ENCODE measurements at places on chromosomes 3 and 15.

DNA sequence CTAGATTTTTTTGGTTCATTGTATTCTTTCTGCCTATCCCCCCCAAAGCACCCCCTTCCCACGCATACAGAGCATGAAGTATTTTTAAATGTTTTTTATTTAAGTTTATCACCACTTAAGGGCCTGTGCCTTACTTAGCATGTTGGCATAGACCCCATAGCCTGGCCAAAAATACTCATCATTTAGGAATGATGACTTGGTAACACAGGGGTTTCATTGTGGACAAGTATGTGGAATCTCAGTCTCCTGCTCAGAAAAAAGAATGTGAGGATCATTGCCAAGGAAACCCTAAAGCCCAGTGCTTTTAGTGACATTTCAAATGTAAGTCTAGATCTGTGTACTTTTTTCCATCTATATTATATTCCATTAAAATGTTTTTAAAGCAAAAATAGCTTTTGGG lies 146.3 kb downstream of the ALCAM start:
- DNase-seq = no peak

DNA sequence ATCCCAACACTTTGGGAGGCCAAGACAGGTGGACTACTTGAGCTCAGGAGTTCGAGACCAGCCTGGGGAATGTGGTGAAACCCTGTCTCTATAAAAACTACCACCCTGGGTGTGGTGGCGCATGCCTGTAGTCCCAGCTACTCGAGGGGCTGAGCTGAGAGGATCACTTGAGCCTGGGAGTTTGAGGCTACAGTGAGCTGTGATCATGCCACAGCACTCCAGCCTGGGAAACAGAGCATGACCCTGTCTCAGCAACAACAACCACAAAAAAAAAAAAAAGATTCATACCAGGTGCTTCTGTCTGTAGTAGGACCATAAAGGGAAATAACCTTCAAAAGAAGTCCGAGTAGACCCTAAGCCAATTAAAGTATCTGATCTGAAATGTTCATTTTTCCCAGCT lies 94.5 kb downstream of the SERPINI1 start:
- DNase-seq = no peak

DNA sequence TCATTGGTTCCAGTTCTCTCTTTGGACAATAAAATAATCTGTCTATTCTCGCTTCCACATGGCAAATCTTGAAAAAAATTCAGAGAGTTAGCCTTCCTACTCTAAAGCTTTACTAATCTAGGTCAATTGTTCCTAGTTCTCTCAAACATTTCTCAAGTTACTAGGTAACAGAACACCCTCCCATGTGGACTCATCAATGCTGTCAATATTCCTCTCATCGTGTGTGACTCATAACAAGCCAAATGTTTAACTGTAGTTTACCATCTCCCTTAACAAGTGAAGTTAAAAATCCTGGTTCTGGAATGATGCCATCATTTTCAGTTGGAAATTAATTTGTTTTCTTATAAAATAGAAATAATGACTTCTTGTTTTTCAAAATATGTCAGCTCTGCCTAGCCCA lies 438.6 kb downstream of the ROBO1 start:
- no peak for DNase-seq

- no peak for DNase-seq
Measured at GRCh38 chr15:43977072-43977884, 150.5 kb downstream of the WDR76 start.

- no peak for DNase-seq
Measured at GRCh38 chr3:98519351-98519750, 3.4 kb downstream of the CLDND1 start.

GRCh38 chr3:157311633-157312375 lies 124.8 kb upstream of the PTX3 start:
- DNase-seq = no peak

DNA sequence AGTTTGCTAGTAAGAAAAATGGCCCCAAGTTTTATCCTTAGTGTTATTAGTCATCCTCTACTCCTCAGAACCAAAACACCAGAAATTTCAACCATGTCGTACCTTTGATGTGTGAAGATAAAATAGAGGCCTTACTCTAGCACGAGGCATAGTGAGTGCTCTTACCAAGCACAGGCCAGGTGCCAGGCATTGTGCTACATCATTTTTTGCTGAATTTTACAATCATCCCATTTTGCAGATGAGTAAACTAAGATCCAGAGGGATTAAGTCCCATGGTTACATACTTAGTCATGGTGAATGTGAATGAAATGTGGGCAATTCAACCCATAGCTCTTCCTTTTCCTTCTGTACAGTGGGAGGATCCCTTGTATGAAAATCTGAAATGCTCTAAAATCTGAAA lies 15.2 kb downstream of the LMCD1 start:
- DNase-seq = no peak

DNA sequence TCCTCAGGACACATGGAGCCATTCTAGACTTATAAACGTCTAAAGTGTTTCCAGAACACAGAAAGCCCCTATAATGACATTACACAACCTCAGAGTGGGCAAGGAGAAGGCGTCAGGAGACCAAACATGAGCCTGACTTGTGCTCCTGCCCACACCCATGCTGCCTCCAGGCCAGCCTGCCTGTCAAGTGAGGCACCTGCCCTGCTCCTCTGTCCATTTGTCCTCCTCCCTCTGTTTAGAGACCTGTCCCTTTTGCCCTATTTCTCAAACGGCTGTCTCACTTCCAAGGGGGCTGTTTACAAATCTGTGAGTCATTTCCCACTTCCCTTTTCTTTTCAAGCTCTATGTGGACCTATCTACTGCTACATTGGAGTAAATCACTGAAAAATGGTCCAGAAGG lies 21.0 kb downstream of the ZDHHC3 start:
- no peak for DNase-seq

GRCh38 chr3:108401836-108402235 lies 105.5 kb downstream of the HHLA2 start:
- no peak for DNase-seq

DNA sequence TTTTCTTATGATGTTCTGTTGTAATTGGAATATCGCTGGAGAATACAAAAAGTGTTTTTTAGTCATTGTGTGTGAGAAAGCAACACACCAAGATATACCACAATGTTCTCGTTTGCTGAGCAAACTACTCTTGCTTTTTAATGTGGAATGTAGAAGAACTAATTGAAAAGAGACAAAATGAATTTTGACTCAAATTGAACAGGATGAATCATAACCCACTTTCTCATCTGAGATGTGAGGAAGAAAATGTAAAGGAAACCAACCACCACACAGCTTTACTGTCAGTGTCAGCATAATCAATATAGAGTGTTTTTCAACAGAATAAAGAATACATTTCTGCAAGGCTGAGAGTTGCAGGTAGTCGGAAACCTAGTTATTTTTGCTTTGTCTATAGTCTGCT lies 448.8 kb upstream of the TPRG1 start:
- DNase-seq = no peak

DNA sequence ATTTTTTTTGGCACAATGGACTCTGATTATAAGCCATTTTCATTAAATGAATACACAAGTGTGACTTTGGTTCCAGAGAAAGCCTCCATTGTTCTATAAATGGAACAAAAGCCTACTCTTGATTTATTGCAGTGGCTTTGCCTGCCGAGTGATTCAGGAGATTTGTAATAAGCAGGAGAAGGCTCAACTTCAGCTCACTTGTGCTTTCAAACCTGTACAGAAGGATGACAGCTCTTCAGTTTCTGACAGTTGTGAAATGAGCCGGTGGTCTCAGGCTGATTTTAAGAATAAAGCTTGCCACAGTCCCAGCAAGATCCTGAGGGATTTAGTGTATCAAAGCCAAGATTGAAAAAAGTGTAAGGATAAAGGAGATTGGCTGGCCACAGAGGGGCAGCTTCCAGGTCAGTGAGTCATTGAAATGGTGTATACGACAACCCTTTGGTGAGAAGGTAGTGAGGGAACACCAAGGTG lies 438.8 kb upstream of the TGFBR2 start:
- no peak for DNase-seq

- peak; percentile 73 for DNase-seq
Measured at GRCh38 chr3:152269056-152269830, 514 bp downstream of the MBNL1 start.

DNA sequence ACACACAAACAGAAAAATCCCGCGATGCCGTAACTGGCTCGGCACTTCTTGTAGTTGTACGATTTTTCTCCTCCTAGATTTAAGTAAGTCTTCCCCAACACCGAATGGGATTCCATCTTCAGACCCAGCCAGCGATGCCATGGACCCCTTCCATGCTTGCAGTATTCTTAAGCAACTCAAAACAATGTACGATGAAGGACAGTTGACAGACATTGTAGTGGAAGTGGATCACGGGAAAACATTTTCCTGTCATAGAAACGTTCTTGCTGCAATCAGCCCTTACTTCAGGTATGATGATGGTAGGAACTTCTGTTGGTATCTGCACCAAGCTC lies 763 bp downstream of the KBTBD8 start:
- no peak for DNase-seq

DNA sequence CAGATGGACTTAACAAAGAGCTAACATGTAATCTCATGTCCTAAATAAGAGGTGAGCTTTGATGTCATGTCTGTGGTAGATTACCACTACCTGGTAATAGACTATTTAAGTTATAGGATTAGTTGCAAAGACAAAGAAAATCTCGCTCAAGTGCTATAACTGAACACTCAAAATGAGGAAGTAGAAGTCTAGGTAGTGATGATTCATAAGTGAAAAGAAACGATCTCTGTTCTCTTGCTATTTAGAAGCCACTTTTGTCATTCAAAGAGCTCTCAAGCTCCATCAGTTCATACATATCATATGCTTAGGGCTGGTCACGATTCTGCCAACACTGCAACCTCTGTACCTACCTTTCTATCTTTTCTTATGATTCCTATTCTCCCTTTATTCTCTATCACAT lies 110.9 kb downstream of the EDEM1 start:
- no peak for DNase-seq

DNA sequence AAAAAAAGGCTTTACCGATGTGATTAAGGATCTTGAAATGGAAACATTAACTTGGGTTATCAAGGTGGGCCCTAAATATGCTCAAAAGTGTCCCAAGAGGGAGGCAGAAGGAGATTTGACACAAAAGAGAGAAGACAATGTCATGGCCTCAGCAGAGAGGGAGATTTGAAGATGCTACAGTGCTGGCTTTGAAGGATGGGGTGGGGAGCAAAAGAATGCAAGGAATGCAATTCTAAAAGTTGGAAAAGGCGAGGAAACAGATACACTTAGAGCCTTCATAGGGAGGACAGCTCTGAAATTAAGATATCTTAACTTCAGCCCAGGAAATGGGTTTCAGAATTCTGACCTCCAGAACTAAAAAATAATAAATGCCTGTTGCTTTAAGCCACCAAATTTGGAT lies 314.5 kb upstream of the CCDC54 start:
- DNase-seq = no peak

DNA sequence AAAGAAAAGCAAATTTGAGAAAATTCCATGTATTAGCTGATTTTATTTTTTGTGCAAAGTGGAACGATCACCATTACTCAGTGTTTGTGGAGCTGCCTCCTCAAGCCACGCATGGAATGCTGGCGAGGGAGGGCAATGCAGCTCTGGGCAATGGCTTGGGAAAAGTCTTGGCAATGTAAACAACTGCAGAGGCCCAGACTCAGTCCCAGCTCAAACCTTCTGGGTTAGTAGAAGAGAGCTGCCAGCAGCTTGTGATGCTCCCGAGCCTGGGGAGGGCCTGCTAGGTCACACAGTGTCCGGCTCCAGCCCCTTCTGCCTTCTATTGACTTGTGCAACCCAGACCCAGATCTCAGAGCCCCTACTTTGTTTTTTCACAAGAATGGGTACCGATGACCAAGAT lies 4.3 kb downstream of the EPHB1 start:
- no peak for DNase-seq

- no peak for DNase-seq
Measured at GRCh38 chr3:22928216-22929110, 274.7 kb upstream of the UBE2E2 start.

GRCh38 chr15:66638377-66638776 lies 63.7 kb upstream of the SMAD6 start:
- no peak for DNase-seq

- DNase-seq = no peak
Measured at GRCh38 chr15:30865257-30865656, 38.5 kb upstream of the FAN1 start.

DNA sequence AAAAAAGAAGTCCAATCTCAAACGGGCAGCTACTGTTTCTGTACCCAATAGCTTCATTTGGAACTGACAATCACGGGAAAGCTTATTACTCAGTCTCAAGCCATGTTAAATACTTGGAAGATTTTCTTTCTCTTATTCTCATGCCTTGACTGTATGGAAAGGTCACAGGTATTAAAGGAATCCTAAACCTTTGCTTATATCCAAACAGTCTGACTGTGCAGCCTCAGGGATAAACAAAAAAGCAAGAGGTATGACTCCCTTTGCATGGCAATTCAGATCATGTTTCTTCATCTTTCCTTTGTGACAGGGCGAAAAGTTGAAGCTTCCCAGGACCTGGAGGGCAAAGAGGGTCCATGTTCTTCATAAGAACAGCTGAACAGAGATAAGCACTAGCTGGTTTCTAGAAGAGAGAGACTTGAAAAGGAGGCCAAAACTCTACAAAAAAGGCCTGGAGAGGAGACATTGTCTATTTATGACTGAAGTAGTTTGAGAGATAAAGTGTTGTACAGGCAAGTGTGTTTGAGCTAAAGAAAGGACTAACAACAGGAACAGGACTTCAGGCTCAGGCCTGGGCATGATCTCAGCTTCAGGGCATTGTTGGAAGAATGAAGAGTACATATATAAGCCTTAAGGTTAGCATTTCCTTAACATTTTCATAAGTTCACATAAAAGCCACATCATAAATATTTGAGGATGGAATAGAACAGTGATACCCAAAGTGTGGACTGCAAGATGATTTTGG lies 231.0 kb upstream of the THRB start:
- DNase-seq = no peak

DNA sequence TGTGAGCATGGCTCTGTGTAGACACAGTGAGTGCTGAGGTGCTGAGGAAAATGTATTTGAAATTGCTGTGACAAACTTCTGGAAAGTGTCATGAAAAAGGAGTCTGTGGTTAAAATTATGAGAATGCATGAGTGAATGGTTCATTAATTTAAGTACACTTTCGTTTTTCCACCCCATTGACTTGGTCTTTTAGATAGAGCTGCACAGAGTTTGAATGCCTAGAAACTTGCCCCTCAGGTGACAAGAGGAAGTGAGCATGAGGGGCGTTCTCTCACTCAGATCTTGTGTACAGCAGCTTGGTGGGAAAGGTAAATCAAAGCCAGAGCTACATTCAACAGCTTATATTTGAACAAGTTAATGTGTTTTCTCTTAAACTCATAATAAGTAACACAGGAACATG lies 296.8 kb downstream of the WDR72 start:
- DNase-seq = no peak
